Fibroblast of skin of right quadriceps (primary cell): ENCODE measurements at places on chromosomes 2 and 18.

- no peak for DNase-seq
Observed at GRCh38 chr2:197599285-197599965, 76.0 kb downstream of the RFTN2 start.

DNA sequence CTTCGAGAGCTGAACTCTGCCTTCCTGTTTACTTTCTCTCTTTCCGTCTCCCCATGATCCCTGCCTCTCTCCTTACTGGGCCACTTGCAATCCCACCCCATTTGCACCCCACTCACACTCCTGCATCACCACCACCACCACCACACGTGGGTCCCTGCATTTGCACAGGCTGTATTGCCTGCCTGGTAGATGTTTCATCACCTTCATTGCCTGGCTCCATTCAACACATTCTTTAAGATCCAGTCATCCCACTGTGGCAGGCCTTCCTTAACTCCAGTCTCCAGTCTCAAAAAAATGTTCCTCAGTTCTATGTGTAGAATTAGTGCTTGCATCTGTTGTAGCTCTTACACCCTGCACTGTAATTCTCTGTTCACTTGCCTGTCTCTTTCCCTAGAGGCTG lies 13.9 kb downstream of the NOSTRIN start:
- peak; percentile 87 for DNase-seq

DNA sequence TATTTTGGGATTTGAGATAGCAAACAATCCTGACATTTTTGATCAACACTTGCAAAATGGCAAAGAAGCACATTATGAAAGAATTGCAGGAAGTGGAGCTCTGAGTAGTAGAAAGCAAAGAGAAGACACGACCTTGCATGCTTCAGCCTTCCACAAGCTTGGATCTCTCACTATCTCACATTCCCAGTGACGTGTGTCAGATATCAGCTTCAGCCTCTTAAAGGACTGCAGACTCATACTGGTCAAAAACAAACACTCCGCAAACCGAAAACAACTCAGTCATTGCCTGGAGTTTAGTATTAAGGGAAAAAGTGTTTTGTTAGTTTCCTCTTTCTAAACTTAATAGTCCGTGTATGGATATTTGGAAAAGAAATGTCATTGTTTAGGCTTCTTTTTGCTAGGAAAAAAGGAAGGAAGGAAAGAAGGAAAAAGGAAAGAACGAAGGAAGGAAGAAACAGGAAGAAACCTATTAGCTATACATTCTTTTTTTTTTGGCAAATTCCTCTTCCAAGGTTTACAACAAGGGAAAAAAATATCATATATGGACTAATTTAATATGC lies 32.6 kb upstream of the SLC40A1 start:
- DNase-seq: peak; percentile 63

DNA sequence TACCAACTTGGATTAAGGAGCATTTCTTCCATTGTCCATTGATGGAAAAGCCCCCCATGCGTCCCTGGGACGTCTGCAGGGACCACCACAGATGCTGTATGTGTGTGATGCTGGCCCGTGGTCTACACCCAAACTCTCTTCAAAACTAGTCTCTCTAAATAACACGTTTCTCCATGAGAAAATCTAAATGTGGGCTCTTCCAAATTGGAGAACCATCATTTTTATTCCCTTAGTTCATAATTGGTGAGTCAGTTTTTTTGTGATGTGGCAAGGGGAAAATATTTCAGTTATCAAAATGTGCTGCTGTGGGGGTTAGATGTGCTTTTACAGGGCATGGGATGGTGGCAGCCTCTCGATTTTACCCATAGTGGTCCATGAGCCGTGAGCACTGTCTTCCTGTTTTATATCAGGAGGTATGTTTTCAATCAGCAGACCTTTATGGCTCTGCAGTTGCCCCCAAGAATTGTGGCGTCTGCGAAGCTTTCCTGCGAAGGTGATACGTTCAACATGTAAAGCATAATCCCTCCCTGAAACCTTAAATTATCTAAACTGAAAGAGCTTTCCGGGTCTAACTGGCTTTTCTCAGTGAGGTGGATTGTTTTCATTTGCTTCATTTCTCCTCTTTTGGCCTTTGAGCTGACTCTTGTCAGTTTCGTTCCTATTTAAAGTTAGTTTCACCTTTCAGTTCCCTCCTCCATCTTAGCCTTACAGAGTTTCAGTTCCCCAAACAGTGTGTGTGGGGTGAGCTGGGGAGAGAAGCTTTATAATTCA lies 78.4 kb downstream of the SETBP1 start:
- peak; percentile 4 for DNase-seq

DNA sequence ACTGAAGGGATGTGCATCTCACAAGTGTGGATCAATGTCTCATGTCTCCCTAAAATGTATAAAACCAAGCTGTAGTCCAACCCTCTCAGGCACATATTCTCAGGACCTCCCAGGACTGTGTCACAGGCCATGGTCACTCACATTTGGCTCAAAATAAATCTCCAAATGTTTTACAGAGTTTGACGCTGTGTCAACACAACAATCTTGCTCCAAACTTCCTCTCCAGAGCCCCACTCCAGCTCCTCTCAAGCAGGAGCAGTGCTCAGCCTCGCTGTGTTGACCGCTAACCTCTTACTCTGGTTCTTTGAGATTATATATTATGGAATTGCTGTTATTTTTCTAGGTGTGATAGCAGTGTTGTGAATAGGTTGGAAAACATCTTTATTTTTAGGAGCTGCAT lies 56.2 kb downstream of the CYP27C1 start:
- no peak for DNase-seq

DNA sequence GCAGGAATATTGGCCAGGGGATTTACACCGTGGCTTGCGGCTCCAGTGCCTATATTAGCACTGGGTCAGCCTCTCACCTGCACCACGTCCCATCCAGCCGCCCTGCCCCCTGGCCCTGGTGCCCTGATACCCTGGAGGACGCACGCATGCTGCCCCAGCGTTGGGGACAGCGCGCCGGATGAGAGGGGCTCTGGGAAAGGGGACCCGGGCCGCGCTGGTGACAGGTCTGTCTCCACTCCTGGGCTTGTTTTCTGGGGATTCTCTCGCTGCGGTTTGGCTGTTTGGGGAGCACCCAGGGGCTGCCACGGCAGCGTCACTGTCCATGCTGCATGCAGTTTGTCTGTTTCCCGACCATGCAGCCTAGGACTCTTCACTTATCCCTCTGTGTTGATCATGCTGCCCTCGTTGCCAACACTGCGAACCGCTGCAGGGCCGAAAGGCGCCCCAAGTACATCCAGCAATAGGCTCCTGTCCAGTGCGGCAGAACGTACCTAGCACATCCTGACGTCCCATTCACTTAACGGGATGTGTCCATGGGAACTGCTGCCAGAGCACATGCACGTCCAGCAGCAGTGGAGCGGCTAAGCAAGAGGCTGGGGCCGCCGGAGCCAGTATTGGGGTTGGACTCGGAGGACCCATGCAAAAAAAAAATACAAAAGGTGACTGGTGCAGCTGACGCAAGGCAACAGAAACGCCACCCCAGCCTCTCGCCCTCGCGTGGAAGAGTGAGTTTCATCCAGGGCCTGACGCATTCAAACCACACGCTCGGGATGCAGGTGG lies 115.5 kb upstream of the PXDN start:
- DNase-seq: no peak

DNA sequence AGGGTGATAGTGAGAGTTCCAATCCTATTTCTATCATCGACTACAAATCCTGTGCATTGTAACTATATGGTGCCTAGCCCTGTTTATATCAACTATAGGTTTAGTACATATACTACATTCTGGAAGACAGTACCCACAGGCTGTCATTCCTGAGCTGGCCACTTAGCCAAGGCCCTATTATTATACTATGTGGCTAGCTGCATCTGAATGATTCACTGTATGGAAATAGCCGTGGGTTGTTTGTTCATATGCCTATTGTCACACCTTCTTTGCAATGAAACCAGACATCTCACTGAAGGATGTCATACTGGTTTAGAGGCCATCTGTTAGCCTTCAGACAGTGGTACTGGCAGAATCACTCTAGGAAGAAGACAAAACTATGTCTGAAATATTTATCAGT lies 62.3 kb upstream of the FSIP2 start:
- no peak for DNase-seq

- peak; percentile 82 for DNase-seq
Observed at GRCh38 chr2:173171924-173172643, 96.4 kb downstream of the MAP3K20 start.

GRCh38 chr2:167331636-167332232 lies 443.5 kb downstream of the XIRP2 start:
- DNase-seq: no peak

DNA sequence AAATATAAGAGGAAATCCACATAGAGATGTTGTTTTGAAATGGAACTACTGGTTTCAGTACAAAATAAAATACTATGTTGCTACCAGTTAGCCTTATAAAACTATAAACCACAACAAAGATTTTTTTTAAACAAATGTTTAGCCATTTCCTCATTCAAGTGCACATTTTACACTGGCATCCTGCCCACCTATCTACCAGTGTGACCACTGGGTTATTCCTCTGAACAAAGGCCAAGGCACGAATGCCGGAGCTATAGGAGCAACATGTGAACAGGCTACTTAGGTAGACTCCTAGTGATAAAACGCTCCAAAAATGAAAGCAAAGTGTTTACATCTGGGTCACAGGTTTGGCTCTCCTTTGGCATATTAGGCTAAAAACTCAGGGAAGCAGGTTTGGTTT lies 31.8 kb upstream of the SULT1C4 start:
- no peak for DNase-seq

DNA sequence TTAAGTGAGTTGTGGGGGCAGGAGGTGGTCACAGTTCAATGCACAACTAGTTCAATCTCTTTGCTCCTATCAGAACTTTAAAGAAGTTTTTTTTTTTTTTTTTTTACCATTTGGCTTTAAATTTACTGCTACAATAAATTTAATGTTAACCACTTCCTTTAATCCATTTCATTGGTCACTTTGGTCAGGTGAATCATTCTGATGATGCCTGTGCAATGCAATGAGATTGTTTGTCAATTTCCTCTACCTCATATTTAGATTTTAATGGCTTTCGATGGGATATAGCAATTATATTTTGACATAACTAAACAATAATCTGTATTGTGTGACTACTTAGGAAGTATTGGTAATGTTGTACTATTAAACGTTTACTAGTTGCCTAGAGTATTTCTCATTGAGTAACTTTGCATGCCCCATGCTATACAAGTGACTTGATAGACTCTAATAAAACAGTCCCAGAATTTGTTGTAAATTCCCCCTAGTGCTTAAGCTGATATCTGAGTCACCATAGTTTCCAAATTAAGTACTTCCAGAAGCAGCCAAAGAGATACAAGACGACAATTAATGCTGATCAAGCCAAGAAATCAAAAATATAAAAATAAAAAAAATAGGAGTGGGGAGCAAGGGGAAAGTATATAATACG lies 52.9 kb upstream of the SERPINB2 start:
- DNase-seq: peak; percentile 54

GRCh38 chr2:234795272-234795920 lies 156.4 kb upstream of the SH3BP4 start:
- no peak for DNase-seq

- no peak for DNase-seq
Observed at GRCh38 chr2:219844401-219845091, 217.1 kb downstream of the SLC4A3 start.

DNA sequence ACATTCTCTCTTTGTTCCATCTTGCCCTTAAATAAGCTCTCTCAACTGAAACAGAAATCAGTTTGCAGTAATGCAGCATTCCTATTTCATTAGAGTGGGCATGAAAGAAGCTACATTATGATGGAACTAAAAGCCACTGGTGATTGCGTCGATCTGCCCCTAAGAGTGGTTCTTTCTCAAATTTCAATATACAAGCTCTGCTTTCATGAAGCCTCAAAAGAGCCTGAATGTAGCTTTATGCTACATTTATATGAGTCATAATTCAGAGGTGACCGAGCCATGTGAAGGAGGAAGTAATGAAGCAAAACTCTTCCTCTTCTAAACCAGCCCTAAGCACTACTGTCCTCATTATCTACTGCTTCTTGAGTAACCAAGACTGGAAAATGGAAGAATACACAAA lies 64.8 kb upstream of the CYTIP start:
- no peak for DNase-seq

DNA sequence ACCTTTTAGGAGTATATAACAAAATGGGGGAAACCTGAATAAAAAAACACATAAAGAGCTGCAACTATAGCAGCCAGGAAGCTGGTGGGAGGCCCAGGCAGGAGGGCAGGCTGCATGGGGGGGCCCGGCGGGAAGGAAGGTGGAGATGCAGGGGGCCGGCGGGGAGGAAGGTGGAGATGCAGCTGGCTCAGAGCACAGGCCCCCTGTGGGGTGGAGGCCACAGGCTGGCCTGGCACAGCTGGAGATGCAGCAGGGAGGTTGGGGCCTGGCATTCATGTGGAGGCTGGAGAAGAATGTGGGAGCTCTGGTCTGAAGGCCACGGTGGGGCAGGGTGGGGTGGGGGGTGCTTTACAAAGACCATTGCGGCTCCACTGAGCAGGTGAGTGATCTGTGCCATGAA lies 31.4 kb downstream of the FAM228A start:
- DNase-seq: no peak

DNA sequence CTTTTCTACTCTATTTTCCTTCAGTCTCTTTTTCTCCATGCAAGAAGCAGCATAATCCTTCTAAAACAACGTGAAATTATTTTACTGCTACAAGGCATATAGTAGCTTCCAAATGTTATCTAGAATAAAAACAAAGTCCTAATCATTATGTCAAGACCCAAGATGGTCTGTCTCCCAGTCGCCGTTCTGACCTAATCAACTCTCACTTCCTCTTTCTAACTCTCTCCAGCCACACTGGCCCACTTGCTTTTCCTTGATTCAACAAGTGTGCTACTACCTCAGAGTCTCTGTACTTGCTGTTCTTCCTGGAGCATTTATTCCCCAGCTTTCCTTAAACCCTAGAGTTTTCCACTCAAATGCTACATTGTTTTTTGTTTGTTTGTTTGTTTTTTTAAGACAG lies 1491.2 kb downstream of the LRP1B start:
- DNase-seq: no peak

- DNase-seq: peak; percentile 73
Observed at GRCh38 chr2:96251721-96252292, 14.0 kb downstream of the TMEM127 start.

GRCh38 chr2:220785178-220785577 lies 786.9 kb downstream of the EPHA4 start:
- DNase-seq: no peak

- DNase-seq: no peak
Observed at GRCh38 chr2:53646788-53647187, 120.8 kb upstream of the CHAC2 start.

DNA sequence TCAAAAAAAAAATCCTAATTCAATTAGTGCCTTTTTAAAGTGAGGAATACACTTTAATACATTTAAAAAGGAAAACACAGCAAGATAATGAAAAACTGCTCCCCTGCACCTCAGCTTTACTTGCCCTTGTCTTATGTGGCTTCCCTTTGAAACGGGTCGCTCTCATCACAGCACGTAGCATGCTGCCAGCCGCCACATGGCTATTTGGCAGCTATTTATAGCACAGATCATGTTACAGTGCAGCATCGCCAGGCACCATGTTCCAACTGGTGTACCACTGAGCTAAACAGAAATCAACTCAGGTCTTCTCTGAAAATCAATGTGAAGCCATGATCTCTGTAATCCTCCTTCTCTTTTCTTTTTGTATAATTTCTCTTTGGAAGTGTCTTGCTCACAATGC lies 65.1 kb downstream of the TMEM182 start:
- peak; percentile 32 for DNase-seq
